ENCODE measurements at places on chromosomes 6 and 20. TPM values are rescaled to one million over a fixed set of nuclear protein-coding genes. Genes with fewer than 3 reads are reported as not detected.

Gene EYA4
- not detected for polyA plus RNA-seq

Gene KIAA1755
- 0.41 TPM for polyA plus RNA-seq

Gene C6orf52
- 0.60 TPM for polyA plus RNA-seq

Gene PBOV1
- polyA plus RNA-seq: not detected

Gene NRN1
- polyA plus RNA-seq: not detected

Gene BCAS1
- polyA plus RNA-seq: not detected

Gene RAET1G
- polyA plus RNA-seq: 32.3 TPM

Gene RAMACL
- 0.15 TPM for polyA plus RNA-seq

Gene HLA-DQB2
- polyA plus RNA-seq: not detected

Gene ZSCAN9
- 7.3 TPM for polyA plus RNA-seq

Gene MYLK4
- 0.12 TPM for polyA plus RNA-seq

Gene RSPH3
- polyA plus RNA-seq: 2.8 TPM

Gene CLDN20
- polyA plus RNA-seq: not detected

Gene CGA
- not detected for polyA plus RNA-seq

Gene SESN1
- polyA plus RNA-seq: 15.8 TPM

Gene PRKN
- polyA plus RNA-seq: 0.07 TPM

Gene CITED2
- 17.9 TPM for polyA plus RNA-seq

Gene EBF4
- not detected for polyA plus RNA-seq

Gene FBXO30
- polyA plus RNA-seq: 3.5 TPM

Gene ID1
- polyA plus RNA-seq: 206 TPM

Gene BCAS4
- polyA plus RNA-seq: 21.4 TPM

Gene ESF1
- 2.7 TPM for polyA plus RNA-seq

Gene FAM184A
- 0.02 TPM for polyA plus RNA-seq

Gene CPNE5
- polyA plus RNA-seq: 0.10 TPM

Gene NRSN1
- not detected for polyA plus RNA-seq

Gene AVP
- polyA plus RNA-seq: not detected

Gene SLCO4A1
- polyA plus RNA-seq: 0.99 TPM

Gene CD40
- 14.9 TPM for polyA plus RNA-seq

Gene SFTA2
- not detected for polyA plus RNA-seq

Gene PTP4A1
- 42.2 TPM for polyA plus RNA-seq

Gene SIRPB2
- 2.4 TPM for polyA plus RNA-seq

Gene MROH8
- polyA plus RNA-seq: 0.60 TPM

Gene APMAP
- 66.1 TPM for polyA plus RNA-seq

Gene RIMS4
- not detected for polyA plus RNA-seq

Gene SUMO4
- 0.14 TPM for polyA plus RNA-seq
